ENCODE measurements at places on chromosomes 2 and 18.

GRCh38 chr2:48169141-48169592 lies 262.9 kb upstream of the FBXO11 start:
- DNase-seq, result no peak

GRCh38 chr18:36327352-36328316 lies 30.1 kb downstream of the FHOD3 start:
- no peak for DNase-seq

- no peak for DNase-seq
Measured at GRCh38 chr2:234266952-234267351, 216.4 kb downstream of the SPP2 start.

DNA sequence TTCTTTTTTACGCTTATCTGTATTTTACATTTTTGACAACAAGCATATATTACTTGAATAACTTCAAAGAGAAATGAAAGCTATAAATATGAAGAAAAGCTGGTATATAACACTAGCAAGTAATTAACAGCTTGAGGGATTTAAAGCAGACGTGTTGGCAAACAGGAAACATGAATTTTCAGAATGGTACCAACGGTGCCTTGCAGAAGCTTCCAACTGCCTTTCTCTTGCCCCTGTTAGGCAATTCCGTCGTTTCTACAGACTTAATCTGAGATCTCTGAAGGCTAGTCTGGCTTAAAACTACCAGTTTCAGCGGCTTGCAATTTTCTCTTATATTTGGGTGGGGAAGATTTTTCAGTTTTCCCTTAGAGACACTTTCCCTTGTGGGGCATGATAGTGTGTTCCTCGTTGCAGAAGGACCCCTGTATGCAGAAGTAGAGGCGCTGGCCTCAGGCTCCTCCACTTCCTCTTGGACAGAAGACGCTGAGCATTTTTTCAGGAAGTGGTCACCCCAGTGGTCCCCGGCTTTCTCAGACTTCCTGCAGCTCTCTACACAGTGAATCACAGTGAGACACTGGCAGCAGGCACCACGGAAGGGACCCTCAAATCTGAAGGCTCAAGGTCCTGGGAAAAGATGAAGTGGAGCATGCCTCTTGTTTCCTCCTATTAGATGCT lies 56.2 kb upstream of the SLC16A14 start:
- DNase-seq, result no peak

- DNase-seq, result no peak
Measured at GRCh38 chr18:70149616-70150301, 55.7 kb downstream of the RTTN start.

GRCh38 chr2:154978710-154979109 lies 280.2 kb downstream of the KCNJ3 start:
- DNase-seq, result no peak
